ENCODE measurements at places on chromosomes 2 and 18.

- DNase-seq = peak; percentile 83
Observed at GRCh38 chr2:175690113-175690837, 311.8 kb downstream of the LNPK start.

DNA sequence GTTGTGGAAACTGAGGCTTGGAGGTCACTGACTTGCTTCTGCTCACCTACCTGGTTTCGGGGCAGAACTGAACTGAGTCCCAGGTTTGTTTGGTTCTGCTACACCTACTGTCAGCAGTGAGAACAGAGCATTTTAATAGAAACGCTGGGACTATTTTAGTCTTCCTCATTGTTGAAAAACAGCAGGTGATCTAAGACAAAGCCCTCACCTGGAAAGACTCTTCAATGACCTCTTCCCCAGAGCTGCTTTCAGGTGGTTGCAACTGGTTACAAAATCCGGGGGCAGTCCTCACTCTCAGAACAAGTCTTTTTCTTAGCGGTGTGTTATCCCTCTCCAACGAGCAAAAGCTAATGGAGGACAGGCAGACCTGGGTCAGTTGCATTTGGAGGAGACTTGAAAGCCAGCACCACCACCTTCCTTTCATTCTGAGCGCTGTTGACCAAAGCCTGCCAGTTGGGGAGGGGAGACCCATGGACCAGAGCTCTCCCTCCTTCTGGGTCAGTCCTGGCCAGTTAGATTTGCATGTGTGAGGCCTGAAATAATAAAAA, 217.0 kb downstream of the NCK2 start:
- no peak for DNase-seq

DNA sequence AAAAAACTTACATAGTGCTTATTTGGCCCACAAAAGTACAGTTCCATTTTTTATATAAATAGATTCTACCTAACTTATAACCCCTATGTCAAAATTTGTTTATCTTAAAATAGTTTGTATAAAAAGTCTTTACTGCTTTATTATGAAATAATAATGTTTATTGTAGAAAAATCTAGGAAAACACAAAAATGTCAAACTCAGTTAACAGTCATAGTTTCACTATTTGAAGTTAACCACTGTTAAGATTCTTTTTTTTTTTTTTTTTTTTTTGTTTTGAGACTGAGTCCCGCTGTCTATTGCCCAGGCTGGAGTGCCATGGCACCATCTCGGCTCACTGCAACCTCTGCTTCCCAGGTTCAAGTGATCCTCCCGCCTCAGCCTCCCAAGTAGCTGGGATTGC, 26.5 kb upstream of the ABI2 start:
- DNase-seq = no peak

- no peak for DNase-seq
Observed at GRCh38 chr2:17303521-17303920, 214.7 kb downstream of the RAD51AP2 start.

DNA sequence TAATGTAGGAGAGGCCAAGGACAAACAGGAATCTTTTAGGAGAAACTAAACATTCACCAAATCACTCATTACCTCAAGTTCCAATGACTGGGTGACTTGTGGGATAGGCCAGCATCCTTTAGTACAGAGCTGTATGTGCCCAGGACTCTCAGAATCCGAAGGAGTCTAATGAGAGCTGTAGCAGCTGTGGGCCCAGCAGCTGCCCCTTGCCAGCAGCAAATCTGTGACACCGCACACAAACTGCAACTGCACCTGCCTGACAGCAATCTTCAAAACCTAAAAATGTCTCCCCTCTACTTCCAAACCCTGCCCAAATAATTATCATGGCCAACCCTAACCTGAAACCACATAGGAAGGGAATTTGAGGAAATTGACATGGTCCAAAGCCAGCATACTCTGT, 44.5 kb upstream of the ACVR2A start:
- no peak for DNase-seq

DNA sequence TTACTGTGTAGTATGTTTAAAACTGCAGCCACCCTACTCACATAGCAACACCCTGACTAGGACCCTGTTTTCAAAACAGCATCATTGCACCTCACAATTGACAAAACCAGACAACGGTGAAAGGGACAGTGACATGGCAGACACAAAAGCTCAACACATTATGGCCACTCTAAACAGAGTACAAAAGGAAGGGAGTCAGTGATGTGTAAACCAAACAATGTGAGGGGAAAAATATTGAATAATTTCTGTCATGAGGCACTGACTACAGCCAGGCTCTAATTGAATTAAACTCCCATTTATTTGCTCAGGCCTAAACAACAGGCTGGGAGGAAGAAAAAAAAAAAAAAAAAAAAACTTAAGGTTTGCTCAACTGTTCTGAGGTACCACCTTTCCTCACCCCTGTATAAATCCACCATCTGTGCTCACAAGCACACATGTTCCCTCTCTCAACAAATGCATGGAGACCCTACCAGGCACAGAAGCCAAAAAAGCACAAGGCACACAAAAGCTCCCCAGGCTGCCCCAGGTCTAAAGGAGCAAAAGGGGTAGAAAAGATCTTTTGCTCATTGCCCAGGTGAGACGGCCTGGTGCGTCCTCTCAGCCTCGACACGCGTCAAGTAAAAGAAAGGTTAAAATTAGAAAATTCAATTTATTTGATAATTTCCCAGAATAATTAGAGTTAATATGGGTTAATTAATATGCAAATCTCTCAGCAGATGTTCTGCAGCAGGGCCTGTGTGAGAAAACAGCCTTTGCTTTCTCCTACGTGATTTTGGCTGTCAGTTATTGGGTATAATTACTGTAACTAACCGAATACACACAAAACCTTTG, 80.9 kb downstream of the ZEB2 start:
- no peak for DNase-seq

GRCh38 chr2:220185766-220186305, 558.4 kb downstream of the SLC4A3 start:
- no peak for DNase-seq

DNA sequence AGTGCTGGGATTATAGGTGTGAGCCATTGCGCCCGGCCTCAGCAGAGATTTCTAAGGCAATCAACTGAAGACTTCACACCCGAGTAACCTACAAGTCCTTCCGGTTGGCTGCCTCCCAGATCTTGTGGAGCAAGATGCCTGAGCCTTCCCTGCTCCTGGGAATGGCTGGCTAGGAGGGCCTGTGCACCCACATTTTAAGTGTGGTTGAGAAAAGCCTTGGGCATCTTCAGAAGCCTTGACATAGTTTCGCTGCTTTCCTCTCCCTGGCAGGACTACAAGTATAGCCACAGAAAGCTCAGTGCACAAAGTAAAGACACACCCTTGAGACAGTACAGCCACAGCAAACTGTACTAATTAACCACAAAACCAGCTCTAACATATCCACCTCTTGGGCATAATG, 35.2 kb downstream of the E2F6 start:
- no peak for DNase-seq

- DNase-seq = no peak
Observed at GRCh38 chr18:57691363-57691762, 69.7 kb upstream of the NARS1 start.

GRCh38 chr2:47043142-47043890, 111.8 kb downstream of the STPG4 start:
- DNase-seq = peak; percentile 91

DNA sequence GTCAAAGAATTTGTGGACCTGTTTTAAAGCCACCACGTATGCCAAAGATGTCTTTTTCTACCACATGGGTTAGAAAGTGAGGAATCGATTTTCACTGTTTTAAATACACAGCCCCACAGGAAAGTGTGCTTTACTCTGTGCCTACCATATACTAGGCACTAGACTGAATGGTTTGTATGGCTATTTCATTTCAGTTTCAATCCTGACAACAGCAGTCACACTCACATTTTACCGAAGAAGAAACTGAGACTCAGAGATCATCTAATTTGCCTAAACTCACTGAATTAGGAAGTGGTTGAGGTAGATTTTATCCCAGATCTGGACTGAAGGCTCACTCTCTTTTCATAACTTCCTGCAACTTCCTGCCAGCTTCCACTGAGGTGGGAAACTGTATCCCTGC, 176.4 kb downstream of the ALK start:
- DNase-seq = no peak

- DNase-seq = no peak
Observed at GRCh38 chr2:138537170-138537915, 35.8 kb downstream of the SPOPL start.

- DNase-seq = peak; percentile 96
Observed at GRCh38 chr2:150526827-150527226, 39.4 kb upstream of the RND3 start.

Measured in fibroblast of pulmonary artery (primary cell).